Kidney (tissue), 22 donors: ENCODE measurements at places on chromosomes 2 and 18.

DNA sequence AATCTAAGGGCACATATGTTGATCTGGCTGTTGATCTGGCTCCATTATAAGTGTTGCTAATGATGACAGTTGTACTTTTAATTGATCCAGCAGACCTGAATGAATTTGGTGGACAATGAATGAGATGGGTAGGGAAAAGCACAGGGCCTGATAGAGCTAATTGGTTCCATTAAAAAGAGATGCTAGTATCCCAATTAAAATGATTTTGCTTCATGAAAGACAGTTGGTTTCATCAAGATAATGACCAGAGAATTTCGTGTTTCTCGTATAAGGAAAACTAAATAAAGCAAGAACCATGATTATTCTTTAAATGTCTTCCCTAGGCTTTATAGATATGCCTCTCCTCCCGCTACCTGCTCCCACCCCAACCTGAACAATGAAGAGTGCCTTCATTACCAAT lies 108.6 kb upstream of the LRRTM1 start:
- DNase-seq: no peak

- DNase-seq: no peak
Measured at GRCh38 chr2:136383167-136383566, 265.2 kb upstream of the CXCR4 start.

- DNase-seq: peak; percentile 9
Measured at GRCh38 chr2:15094161-15094560, 461.6 kb downstream of the LRATD1 start.

DNA sequence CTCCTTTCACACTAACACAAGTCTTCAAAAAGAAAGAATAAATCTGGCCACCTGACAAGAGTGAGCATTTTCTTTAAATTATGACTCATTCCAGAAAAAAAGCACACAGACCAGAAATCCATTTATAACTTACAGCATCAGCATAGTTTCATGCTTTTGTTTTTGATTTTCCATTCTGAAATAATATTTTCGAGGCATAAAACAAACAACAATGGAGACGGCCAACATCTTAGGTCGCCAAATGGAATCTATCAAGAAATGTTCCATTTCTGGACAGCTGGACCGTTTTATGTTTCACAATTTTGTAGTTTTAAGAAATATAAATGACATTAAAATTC lies 165.4 kb upstream of the ZFP36L2 start:
- no peak for DNase-seq

GRCh38 chr18:61957801-61958516 lies 65.2 kb upstream of the RNF152 start:
- no peak for DNase-seq

GRCh38 chr2:237901932-237902850 lies 42.8 kb downstream of the RAMP1 start:
- DNase-seq: no peak

DNA sequence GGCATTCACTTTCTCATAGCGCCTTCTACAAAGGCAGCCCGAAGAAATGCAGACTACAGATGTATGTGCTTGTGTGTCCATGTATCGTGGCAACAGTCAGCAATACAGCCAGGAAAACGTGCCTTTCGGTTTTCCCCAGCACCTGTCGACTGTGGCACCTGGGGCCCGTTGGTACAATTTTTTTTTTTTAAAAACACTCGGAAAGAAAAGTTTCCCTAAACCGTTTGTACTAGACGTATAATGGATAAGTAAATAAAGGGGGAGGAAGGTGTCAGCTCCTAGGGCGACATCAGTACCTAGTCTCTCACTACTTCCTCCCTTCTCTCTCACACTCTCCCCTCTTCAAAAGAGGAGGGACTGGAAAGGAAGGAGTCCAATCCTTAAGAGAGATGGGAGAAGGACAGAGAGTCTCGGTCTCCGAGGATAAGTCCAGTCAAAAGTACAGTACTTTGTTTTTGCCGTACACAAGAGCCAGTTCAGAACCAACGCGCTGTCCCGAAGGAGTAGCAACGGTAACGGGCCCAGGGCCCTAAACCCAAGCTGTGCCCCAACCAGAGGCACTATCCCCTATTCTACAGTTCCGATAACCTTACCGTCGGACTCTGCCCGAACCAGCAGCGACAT lies 759 bp downstream of the PPP4R3B start:
- peak; percentile 58 for DNase-seq

DNA sequence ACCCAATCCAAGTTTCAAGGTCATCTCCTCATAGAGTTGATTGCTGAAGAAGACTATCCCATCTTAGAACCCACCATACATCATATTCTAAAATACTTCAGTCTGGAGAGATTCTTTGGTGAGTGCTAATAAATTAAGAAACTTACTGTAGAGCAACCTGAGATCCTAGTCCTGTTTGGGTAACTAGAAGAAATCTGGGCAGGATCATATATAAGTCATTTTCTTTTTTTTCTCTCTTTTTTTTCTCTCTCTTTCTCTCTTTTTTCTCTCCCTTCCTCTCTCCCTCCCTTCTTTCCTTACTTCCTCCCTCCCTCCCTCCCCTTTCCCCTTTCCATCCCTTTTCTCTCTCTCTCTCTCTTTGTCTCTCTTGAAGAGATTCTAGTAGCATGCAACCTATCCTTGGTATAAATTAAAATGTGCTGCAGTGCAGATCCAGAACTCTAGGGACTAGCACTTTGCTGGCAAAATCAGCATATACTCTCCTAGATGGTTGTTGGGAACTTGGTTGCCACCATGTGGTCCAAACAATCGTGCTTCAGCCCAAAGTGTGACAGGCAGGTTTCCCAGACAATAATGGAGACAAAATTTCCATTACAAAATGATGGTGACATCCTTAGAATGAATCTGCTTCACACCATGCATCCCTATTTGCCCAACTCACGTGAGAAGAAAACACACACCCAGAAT lies 399.4 kb upstream of the CELF4 start:
- DNase-seq: no peak

GRCh38 chr2:217120429-217120828 lies 260.6 kb upstream of the TNP1 start:
- no peak for DNase-seq

DNA sequence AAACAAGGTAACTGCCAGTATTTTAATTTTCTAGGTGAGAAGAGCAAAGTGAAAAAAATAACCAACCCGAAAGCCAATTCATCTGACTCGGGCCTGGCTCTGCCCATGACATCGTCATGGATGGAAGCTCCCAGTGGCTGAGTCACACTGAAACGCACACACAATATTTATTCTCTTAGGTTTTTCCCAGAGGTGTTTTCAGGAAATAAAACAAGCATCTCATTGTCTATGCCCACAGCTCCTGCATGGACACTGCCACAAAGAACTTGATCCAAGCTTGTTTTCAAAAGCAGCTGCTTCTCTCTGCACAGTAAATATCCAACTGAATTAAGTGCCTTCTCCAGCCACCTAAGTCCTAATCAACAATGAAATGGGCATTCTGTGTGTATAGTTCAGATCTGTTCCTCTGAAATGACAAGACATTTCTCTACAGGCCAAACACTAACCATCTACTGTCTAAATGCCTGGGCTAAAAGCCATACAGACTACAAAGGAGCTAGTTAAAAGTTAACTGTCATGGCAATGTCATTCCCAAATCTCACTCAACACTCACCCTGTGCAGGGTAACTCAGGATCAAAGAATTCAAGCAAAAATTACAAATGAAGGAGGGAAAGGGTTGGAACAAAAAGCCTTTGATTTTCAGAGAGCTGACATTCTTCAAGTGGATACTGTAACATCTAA lies 62.9 kb downstream of the RPL31 start:
- DNase-seq: peak; percentile 20

DNA sequence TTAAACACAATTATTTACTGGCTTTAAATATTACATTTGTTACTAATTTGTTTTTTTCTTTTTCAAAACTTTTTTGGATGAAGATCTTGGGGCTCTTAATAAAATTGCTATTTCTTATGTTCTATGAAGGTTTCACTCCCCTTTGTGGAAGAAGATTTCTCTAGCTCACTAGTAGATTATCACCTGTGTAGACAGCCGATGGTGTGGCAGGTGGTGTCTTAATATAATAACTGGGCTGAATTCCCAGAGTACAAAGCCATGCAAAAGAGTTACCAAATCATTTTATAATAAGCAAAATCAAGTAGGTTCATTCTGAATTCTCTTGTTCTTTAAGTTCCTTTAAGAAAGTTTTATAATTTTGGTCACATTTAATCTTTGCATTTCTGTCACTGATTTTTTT lies 233.7 kb downstream of the CCDC102B start:
- DNase-seq: no peak
